ENCODE measurements at places on chromosomes 3 and 15. TPM values are rescaled to one million over a fixed set of nuclear protein-coding genes. Genes with fewer than 3 reads are reported as not detected.

The FANCD2OS gene
- total RNA-seq = not detected

The PARP15 gene
- total RNA-seq = 70.1 TPM

The PAK6 gene
- total RNA-seq = 0.91 TPM

The TM4SF4 gene
- total RNA-seq = not detected

The VIPR1 gene
- 48.3 TPM for total RNA-seq

The ATP13A5 gene
- not detected for total RNA-seq

The STXBP5L gene
- total RNA-seq = not detected

The EXD1 gene
- not detected for total RNA-seq

The TIPARP gene
- 53.8 TPM for total RNA-seq

The ADGRG7 gene
- total RNA-seq = not detected

The CATSPER2 gene
- total RNA-seq = 3.0 TPM

The PPM1L gene
- 5.8 TPM for total RNA-seq
